ENCODE measurements at places on chromosomes 7 and 10.

GRCh38 chr10:43299579-43299978 lies 32.7 kb upstream of the RASGEF1A start:
- DNase-seq, result peak; percentile 21

DNA sequence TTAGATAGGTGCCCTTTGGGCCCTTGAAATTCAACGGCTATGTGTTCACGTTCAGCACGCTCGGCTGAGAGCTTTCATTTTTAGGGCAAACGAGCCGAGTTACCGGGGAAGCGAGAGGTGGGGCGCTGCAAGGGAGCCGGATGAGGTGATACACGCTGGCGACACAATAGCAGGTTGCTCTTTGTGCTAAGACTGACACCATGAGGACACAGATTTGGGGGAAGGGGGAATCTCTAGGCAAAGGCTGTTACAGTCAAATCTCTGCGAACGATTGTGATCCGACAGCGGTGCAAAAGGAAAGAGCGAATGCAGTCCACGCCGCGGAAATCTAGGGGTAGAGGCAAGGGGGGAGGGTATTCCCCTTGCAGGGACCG lies 667 bp downstream of the KLLN start:
- DNase-seq, result no peak

DNA sequence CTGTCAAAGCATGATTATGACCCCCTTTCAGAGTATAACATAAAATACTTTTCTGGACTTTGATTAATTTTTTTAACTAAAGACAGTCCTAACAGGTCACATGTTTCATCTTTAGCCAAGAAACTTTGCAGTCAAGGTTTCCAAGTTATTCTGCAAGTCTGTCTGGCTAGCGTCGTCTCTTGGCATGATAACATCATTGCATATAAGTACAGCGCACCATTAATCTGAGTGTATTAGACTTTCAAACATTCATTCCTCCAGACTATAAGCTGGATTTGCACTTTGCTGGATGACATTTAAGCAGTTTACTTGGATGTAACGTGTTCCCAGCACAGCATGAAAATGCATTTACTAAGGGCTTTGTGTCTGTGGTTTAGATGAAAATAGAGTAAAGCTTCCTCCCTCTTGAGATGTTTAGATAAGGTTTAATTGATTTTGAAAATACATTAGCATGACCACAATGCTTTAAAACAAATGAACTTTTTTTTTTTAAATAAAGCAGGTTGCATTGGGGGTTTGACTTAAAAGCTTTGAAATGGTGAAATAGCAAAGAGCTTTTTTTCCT lies 349.0 kb upstream of the MTPN start:
- DNase-seq, result no peak

GRCh38 chr10:72550239-72550638 lies 75.6 kb downstream of the MICU1 start:
- no peak for DNase-seq

All from suppressor macrophage (primary cell).